ENCODE measurements at places on chromosomes 4 and X. TPM values are rescaled to one million over a fixed set of nuclear protein-coding genes. Genes with fewer than 3 reads are reported as not detected.

Gene PPP4R3C
- not detected for total RNA-seq

Gene MAP9
- total RNA-seq = 8.7 TPM

Gene FGA
- not detected for total RNA-seq

Gene PASD1
- total RNA-seq = not detected

Gene ADH1A
- not detected for total RNA-seq

Gene LINC00632
- total RNA-seq = 6.2 TPM

Gene ESX1
- not detected for total RNA-seq

Gene SPANXN3
- not detected for total RNA-seq

Gene SERTM2
- total RNA-seq = 2.3 TPM

Gene ATP8A1
- 0.85 TPM for total RNA-seq

Gene CPE
- 1.3 TPM for total RNA-seq

Gene RS1
- total RNA-seq = not detected

Gene CISD2
- 45.0 TPM for total RNA-seq

Gene IL21
- not detected for total RNA-seq

Gene SH3D19
- total RNA-seq = 35.9 TPM

Gene XG
- total RNA-seq = 7.9 TPM

Gene AREG
- not detected for total RNA-seq

Gene CCNA2
- 5.3 TPM for total RNA-seq

Gene EVC2
- 12.9 TPM for total RNA-seq

Gene SMARCA5
- 32.6 TPM for total RNA-seq

Gene SPIN3
- total RNA-seq = 8.5 TPM

Gene SPANXB1
- not detected for total RNA-seq

Gene NXF2B
- total RNA-seq = not detected

Gene TMPRSS11D
- not detected for total RNA-seq

Gene GPR143
- total RNA-seq = not detected

Gene NPY5R
- total RNA-seq = not detected

Gene ZNF157
- not detected for total RNA-seq

Gene SGMS2
- total RNA-seq = 67.0 TPM

Gene BCORL1
- 1.7 TPM for total RNA-seq

Gene NDST3
- total RNA-seq = not detected

Gene CT45A5
- not detected for total RNA-seq

Gene STPG2
- 0.14 TPM for total RNA-seq

Gene FDCSP
- total RNA-seq = not detected

Gene TMPRSS11A
- not detected for total RNA-seq

Gene F11
- not detected for total RNA-seq

Gene QRFPR
- total RNA-seq = not detected

Gene CFAP299
- 2.3 TPM for total RNA-seq

Gene FAM47E
- 1.4 TPM for total RNA-seq

Gene TLR6
- 1.4 TPM for total RNA-seq

Gene DCAF4L1
- 0.09 TPM for total RNA-seq

Gene RBM10
- total RNA-seq = 42.1 TPM

Gene MAGEE1
- 1.1 TPM for total RNA-seq

Gene UGT2B11
- not detected for total RNA-seq

Gene C4orf51
- total RNA-seq = not detected

Gene ENPP6
- total RNA-seq = 0.09 TPM

Gene ARMCX4
- 4.1 TPM for total RNA-seq

Gene RRH
- 0.09 TPM for total RNA-seq

Gene STK32B
- total RNA-seq = 3.3 TPM

All from smooth muscle cell of bladder (primary cell).